Neural progenitor cell (in vitro differentiated cells): ENCODE measurements at places on chromosomes 16 and 17. TPM values are rescaled to one million over a fixed set of nuclear protein-coding genes. Genes with fewer than 3 reads are reported as not detected.

ENPP7 gene
- total RNA-seq: not detected in 2 replicates

TBC1D3 gene
- not detected in 2 replicates for total RNA-seq

GRCh38 chr17:146983-147761, 9.8 kb downstream of the SCGB1C2 start:
- no peak for DNase-seq

ACBD4 gene
- total RNA-seq: 6.8 and 17.3 TPM in 2 replicates

ORMDL3 gene
- total RNA-seq: 29.3 and 47.1 TPM in 2 replicates

KRT40 gene
- total RNA-seq: not detected in 2 replicates

TACO1 gene
- total RNA-seq: 15.4 and 18.3 TPM in 2 replicates

GRCh38 chr17:58252141-58252540, 13.8 kb downstream of the LPO start:
- DNase-seq: no peak

- DNase-seq: no peak
These were observed 20.0 kb upstream of the PABPN1L start for GRCh38 chr16:88886420-88886844.

GRCh38 chr17:57092171-57092570, 7.1 kb downstream of the AKAP1 start:
- no peak for DNase-seq

DNA sequence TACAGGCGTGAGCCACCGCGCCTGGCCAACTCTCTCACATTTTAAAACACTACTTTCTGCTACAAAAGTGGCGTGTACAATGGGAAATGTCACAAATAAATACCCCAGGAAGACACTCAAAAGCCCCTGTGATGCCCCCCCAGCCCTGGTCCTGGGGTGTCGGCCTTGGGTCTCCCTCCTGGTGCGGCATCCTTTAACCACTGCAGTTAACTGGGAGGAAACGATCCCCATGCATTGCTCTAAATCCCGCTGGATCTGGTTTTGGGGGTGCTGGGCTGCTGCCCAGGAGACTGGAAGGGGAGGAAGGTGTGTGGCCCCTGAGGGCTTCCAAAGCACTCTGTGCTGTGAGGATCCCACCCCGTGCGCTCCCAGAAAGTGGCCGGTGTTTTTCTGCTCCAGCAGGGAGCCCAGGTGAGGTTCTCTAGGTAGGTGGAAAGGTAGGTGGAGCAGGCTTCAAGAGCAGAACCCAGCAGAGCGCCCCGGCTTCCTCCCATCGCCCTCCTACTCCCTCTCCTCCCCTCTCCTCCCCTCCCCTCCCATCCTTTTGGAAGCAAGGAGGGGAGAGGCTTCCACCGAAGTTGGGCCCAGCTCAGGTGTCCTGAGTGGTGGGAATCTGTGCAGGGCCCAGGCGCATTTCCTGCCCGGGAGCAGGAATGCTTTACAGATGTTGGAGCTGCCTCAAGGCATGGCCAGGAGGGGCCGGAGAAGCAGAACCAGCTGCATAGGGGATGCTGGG, 363.3 kb downstream of the SEC14L1 start:
- no peak for DNase-seq

DNA sequence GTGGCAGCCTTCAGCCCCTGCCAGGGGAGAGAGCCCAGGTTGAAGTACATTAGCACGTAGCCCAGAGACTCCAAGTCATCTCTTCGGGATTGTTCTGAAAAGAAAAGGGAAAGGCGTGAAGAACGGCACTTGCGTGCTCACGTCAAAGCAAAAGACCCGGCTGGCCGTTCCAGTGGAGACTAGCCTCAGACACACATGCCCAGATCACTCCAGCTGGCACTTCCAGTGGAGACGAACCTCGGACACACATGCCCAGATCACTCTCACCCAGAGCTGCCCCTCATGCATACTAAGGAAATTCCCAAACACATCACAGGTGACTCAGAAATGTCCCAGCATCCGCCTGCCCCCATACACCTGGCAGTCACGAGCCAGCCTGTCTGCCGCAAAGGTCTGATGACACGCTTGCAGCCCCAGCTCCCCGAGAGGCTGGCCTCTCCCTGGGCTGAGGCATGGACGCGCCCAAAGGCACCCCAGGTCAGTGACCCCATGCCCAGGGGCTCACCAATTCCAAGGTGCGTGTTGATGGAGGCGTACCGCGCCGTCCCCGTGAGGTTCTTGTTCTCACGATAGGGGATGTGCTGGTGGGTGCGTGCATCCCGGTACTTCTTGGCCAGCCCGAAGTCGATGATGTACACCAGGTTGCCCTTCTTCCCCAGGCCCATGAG, 20.9 kb downstream of the CSNK1D start:
- no peak for DNase-seq

GRCh38 chr16:10098991-10099390, 83.2 kb downstream of the GRIN2A start:
- no peak for DNase-seq

DNA sequence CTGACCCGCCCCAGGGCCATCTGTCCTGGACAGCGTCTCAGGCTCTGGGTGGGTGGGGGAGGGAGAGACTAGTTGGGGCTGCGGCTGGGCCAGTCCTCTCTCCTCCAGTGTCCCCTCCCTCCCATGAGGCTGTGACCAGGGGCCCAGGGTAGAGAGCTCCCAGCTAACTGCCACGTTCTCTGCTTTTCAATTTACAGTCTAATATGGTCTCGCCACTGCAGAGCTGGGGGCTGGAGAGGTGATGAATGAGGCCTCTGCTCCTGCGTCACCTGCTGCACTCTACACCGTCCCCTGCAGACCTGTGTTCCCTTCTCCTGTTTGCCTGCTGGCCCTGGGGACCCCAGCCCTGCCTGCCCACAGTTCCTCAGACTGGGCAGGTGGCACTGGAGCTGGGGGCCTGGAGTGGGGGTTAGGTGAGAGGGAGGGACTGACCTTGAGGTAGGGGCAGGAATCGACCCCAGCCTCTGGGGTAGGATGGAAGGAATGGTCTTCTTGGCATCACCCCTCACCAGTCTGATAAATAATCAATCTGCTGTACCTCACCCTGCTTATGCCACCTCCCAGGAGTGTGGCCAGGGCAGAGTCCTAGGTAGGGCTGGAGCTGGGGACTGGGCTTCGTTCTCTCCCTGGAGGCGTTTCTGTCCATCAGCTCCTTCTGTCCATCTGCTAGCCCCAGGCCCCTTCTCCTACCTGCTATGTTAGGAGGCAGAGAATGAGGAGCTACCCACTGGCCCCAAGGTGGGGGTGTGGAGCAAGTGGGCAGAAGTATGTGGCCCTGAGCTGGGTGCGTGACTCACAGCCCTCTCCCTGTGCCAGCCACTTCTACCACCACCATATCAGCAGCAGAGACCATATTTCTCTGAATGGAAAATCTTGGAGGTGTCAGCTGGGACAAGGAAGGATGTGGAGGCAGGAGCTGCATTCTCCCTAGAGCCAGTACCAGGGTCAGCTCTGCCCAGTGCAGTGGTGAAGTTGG, 12.9 kb downstream of the SEZ6 start:
- DNase-seq: no peak
